GM12891 (cell line): ENCODE measurements at places on chromosomes 1 and 21.

- no peak for DNase-seq
Observed at GRCh38 chr1:51238034-51238403, 1.9 kb downstream of the RNF11 start.

GRCh38 chr1:19694298-19694697, 29.6 kb downstream of the HTR6 start:
- no peak for DNase-seq

DNA sequence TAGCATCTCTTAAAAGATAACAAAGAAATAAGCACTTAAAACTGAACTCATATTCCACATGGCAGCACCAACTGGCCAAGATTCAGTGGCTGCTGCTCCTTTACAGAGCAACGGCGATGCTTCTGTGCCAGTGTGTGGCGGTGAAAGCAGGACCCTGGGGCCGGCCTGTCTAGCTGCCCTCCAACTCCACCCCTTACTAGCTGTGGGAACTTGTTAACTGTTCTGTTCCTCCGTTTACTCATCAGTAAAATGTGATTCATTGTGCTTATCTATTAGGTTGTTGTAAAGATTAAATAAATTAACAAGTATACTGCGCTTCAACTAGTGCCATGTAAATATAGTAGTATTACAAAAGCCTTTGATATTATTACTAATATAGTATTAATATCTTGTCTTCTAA, 133.2 kb downstream of the GDAP2 start:
- no peak for DNase-seq

DNA sequence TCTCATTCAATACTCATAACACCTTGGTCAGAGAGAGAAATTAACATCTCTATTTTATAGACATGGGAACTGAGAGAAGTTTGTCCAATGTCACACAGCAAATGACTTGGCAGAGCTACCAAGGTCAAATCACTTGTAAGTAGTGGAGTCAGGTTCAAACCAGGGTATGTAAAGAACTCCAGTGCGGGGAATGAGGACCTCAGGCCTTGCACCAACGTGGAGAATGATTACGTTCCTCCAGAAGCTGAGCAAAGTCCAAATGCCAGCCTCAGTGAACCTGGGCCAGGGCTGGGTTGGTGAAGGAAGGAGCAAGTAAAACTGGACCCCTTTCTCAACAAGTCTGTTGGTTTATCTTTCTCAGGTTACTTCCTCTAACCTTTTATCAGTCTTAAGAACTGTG, 1.8 kb upstream of the CSF1 start:
- DNase-seq, result no peak

DNA sequence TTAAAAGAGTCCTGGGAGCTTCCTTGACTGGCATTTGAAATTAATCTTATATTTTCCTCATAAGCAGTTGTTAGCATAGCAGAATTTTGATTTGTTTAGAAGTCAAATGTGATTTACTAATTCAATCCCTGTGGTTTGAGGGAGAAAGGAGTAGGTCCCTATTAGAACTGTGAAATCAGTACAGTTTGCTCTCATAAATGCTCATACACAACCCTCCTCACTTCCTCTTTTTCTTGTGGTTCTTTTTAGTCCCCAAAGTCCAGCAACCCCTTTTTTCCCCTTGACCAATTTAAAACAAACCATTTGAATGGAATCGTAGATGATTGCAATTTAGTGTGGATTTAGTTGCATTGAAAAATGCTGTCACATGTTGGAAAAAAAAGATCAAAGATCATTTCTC, 9.2 kb upstream of the IFI44 start:
- no peak for DNase-seq

DNA sequence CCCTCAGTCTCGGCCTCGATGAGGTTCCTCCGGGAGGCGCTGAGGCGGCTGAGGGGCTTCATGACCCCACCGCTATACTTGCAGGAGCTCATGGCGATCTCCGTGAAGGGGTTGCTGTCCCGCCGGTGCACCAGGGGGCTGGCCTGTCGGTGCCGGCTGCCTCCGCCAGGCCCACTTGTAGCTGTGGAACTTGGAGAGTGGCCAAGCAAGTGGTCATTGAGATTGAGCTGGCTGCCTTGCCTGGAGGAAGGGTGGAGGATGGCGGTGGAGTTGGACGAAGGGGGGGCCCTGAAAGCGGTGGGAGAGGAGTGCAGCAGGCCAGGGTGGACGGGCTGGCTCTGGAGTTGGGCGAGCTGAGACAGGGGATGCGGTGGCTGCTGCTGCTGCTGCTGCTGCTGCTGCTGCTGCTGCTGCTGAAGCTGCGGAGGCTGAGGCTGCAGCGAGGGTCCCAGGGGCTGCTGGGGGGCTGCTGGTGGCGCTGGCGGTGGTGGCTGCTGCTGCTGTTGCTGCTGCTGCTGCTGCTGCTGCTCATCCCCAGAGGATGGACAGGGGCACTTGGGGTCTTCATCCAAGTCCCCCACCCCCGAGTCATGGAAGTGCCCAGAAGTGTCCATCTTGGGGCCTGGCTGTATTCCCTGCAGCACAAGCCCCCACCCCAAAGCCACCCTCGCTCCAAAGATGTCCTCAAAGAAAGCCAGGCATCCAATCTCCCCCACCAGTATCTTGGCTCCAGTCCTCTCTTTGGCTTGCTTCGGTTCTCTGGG, 548 bp downstream of the KCNN3 start:
- no peak for DNase-seq

GRCh38 chr1:50493710-50494109, 70.5 kb upstream of the DMRTA2 start:
- no peak for DNase-seq

DNA sequence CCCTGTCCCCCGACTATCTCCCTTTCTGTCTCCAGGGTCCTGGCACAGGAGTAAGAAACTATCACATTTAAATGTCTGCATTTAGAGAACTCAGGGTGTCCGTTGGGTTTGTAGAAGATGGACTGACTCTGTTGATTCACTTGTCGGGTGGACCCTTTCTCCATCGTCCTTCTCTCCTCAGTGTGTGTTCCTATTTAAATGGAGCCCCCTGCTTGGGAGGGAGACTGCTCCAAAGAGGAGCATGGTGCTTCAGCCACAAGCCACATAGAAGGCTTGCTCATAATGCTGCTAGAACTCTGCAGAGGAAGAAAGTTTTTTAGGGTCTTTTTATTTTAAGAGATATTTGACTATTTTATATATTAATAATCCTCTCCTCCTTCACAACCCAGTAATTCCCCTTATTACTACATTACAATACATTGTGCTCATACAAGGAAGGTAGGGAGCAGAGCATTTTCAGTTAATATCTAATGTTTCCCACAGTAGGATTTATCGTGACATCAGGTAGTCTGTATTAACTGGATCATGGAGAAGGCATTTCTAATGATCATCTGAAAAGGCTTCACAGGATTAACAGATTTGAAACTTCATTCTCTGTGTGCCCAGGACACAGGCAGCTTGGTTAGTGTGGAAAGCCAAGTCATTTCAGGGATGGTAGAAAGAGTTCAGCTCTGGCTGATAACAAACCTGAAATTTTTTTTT, 13.8 kb downstream of the FGGY start:
- DNase-seq, result no peak

DNA sequence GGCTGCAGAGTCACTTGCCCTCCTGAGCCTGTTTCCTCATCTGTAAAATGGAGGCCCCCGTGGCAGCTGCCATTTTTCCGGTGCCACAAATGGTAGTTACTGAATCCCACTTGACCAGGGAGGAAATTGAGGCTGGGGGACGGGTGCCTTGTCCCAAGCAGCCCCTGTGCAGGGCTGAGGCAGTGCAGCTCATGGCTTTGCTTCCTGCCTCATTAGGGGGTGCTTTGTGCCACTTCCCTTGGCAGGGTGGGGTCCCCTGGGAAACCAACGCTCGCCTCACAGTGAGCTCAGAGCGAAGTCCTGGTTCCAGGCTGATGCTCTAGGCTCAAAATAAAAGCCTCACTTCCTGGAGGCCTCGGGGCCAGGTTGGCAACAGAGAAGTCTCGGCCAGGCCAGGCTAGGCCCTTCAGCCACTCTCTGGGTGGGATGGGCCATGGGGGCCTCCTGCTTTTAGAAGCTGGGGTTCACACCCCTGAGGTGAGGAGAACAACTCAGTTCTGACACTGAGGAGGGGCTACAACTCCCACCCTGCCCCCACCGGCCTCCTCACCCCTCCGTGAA, 6.8 kb downstream of the LAPTM5 start:
- no peak for DNase-seq

GRCh38 chr1:94237291-94238226, at the start of gene ARHGAP29:
Gene ARHGAP29, minus strand, starts transcription at chr1:94237584. Its CDS starts 5,973 bp downstream, at chr1:94231611.
- DNase-seq, result peak; percentile 30

DNA sequence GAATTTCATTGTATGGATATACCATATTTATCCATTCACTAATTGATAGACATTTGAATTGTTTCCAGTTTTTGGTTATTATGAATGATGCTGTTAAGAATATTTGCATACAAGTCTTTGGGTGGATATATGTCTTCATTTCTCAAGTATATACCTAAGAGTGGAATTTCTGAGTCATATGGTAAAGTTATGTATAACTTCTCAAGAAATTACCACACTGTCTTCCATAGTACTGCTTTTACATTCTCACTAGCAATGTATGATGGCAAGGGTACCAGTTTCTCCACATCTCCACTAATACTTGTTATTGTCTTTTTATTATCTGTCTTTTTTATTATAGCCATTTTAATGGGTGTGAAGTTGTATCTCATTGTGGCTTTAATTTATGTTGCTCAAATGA, 74.6 kb upstream of the TENT5C start:
- no peak for DNase-seq

- DNase-seq, result no peak
Observed at GRCh38 chr1:19432943-19433718, 52.2 kb downstream of the CAPZB start.

DNA sequence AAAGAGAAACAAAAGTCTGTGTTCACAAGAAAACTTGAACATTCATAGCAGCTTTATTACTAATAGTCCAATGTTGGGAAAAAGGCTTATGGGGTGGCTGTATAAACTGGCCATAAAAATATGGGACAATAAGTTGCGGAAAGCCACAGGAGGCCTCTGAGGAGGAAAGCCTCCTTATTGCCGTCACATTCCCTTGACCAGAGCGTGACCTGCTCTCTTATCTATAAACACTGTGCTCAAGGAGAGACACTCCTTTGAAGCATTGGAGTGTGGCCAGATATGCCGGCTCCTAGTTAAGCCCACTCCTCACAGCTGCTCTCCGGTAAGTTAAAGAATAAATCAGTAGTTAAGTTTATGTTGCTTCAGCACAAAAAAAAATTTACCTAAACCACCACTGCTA, 19.7 kb downstream of the OR6Y1 start:
- DNase-seq, result no peak

DNA sequence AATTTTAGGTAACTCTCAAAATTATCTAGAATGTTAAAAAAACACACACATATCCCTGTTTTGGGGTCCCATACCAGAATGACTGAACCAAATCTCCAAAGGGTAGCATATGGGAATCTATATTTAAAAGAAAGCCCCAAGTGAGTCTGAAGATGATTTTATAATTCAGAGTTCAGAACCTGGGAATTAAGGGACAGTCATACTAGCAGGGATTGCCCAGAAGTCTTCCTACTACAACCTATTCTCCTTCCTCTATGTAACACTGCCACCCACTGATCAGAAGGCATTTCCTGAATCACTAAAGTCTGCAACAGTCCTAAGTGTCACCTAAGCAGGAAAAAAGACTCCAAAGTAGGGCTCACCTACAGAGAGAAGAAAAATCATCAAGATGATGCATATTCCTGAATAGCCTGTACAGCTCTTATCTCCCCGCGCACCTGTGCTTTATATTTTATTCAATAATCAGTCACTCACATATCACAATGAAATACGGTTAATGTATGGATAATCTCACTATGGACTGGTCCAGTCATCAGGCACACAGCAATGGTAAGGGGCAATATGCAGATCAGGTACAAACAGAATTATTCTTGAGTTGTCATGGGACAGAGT, 4.9 kb downstream of the RGS1 start:
- DNase-seq, result no peak

DNA sequence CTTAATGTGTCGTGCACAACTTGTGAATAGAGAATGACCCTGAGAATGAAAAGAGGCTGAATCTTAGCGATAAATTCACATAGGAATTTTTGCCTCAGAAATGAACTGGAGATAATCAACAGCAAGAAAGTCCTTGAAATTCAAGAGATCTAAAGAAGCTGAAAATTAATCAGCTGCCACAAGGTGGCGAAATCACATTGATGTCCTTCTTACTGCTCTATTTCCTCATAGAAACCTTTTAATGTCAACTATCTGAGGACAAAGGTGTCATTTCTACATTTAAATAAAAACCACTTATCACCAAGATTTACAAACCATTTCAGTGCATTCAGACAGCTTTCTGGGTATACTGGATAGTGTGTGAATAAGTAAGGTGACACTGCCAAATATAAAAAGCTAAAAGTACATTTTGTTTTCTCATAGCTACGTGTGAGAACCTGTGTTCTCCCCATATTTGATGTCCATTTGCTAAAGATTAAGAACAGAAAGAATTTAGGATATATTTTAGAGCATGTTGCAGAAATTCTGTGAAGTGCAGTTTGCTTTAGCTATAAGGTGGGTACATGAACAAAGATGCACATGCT, 485.3 kb upstream of the PTBP2 start:
- DNase-seq, result no peak

- no peak for DNase-seq
Observed at GRCh38 chr1:54763816-54764132, 549 bp downstream of the PARS2 start.

DNA sequence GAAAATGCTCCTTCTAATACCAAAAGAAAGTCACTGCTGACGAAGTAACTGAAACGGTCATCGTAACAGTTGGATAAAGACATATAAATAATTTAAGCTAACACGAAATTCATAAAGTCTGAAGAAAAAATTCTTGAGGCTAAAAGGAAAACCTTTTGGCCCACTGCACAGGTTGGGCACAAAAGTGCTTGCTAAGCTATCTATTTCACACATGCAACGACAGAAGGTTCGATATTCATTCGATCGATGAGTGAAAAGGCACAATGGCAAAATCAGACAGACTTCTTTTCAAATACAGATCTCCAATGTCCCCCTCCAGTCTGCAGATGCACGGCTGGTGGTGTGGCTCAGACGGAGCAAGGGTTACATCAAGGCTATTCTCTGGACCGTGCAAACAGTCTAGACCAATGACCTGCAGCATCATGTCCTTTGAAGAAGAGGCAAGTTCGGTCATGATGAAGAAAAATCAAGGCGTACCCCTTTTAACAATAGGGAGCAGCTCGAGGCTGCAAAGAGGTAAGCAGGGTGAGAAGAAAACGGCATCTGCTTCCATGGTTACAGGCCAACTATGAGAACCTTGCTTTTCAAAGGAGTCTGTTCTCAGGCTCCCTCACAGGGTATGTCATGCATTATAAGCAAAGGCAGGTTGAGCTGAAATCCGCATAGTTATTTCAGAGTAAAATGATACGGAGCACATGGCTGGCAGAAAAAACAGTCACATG, 579.6 kb downstream of the USP25 start:
- no peak for DNase-seq

DNA sequence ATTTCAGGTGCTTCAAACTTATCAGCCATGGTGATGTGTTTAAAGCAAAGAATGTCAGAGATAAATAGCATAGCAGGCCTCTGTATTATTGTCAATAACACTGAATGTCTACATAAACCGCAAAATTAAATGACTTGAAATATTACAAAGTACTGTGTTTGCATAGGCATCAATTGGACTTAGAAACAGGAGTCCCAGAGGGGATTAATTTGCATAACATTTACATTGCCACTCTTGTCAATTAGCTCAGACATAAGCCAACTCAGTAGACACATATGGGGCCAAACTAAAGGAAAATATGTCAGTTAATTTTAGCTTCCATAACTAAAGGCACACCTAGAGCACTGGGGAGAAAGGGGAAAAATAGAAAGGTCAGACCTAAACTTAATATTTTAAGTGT, 814.5 kb upstream of the NEGR1 start:
- no peak for DNase-seq
